NCI-H446 treated with DMSO at 0.1 percent for 48 hours (cell line): ENCODE measurements at places on chromosomes 13 and 19.

GRCh38 chr13:96792736-96793403 is 201.4 kb downstream of the OXGR1 start:
- no peak for DNase-seq

DNA sequence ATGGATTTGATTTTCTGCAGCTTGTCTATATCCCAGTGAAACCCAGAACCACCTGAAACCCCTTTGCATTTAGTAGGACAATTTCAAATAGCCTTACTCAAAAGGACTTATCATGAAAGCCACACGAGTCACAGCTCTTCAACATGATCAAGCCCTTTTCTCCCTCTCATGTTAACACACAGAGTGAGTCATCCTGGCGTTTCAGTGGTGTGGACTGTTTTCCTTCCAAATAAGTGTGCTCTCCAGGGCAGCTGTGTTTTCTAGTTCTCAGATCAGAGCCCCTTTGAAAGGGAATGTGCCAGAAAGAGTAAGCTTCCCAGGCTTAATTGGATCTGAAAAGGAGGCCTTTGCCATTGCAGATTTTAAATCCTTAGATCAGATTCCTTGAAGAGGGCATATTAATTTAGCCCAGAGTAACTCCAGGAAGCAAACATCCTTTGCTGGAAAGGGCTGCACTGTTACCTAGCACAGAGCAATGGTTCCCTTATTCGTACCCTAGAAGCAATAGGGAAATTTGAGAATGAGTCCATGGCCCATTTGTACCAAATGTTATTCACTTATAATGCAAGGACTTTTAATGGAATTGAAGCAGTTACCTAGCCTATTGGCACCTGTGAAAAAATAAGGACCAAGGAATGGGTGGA is 51.3 kb downstream of the ERICH6B start:
- no peak for DNase-seq

GRCh38 chr19:49857061-49857837 is 6.3 kb downstream of the PTOV1 start:
- DNase-seq = no peak

DNA sequence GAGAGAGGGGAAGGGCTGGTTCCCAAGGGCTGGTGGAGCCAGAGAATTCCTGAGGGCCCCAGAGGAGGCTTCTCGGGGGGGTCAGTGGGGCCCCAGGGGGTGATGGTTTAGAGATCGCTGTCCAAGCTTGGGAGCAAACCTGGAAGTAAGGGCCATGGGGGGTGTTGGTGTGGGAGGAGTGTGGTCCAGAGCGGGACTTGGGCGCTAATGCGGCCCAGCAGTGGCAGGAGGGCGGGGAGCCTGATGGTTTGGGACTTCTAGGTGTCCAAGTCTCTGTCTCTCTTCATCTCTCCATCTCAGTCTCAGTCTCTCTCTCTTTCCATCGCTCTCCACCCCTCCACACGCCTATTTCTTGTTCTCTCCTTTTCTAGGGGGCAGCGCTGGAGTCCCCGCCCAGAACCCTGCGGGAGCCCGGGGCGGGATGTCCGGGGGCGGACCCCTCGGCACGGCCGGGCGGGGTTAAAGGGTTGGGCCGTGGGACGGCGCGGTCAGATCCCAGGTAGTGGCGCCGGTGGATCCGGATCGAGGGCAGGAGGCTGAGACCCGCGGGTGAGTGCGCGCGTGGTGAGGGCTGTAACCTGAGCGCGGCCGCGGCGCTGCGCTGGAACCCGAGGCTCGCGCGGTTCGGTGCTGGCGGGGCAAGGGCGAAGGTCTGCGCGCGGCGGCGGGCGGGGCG is at the start of gene CYP4F22:
Gene CYP4F22 (plus strand): TSS at position 491 of the 676 bp plus-strand sequence. CDS start 16,812 bp downstream, outside the sequence.
- no peak for DNase-seq

DNA sequence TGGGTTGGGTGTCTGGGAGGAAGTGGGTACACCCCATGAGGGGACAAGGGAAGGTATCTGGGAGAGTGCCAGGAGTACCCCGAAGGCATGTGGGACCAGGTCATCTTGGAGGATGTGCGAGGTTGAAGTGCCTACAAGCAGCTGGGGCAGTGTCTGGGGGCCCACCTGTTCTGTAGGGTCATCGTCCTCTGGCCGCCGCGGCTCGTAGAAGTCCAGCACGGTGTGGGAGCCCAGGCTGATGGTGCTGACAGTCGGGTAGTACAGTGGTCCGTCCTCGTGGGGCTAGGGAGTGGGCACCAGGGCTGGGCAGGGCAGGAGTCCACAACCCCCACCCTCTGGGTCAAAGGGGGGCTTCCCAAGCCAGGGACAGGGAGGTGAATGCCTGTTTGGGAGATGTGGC is 1.8 kb upstream of the SYNE4 start:
- no peak for DNase-seq

DNA sequence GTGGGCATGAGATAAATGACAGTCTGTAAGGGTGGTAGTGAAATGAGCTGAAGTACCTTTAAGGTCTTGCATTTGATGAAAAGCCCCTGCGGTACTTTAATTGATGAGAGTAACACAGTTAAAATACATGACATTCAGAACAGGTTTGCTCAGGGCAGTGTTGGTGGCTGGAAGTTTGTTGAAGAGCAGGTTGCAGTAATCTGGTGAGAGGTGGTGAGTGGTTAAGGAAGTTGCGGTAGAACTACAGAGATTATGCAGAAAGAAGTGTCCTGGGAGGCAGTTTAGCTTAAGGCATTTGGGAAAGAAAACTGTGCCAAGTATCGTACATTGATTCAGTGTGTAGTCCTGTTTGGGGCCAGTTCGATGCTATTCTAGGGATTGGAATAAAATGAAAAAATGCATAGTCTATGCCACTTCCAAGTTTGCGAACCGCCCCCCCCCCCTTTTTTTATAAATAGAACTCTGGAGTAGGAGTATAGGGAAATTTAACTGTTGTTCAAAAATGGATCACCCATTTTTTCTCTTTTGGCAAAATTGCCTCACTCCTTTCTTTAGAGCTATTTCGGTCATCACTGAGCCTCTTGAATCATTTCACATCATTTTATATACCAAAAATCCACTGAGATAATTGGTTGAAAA is 42.7 kb downstream of the SLAIN1 start:
- DNase-seq = no peak

DNA sequence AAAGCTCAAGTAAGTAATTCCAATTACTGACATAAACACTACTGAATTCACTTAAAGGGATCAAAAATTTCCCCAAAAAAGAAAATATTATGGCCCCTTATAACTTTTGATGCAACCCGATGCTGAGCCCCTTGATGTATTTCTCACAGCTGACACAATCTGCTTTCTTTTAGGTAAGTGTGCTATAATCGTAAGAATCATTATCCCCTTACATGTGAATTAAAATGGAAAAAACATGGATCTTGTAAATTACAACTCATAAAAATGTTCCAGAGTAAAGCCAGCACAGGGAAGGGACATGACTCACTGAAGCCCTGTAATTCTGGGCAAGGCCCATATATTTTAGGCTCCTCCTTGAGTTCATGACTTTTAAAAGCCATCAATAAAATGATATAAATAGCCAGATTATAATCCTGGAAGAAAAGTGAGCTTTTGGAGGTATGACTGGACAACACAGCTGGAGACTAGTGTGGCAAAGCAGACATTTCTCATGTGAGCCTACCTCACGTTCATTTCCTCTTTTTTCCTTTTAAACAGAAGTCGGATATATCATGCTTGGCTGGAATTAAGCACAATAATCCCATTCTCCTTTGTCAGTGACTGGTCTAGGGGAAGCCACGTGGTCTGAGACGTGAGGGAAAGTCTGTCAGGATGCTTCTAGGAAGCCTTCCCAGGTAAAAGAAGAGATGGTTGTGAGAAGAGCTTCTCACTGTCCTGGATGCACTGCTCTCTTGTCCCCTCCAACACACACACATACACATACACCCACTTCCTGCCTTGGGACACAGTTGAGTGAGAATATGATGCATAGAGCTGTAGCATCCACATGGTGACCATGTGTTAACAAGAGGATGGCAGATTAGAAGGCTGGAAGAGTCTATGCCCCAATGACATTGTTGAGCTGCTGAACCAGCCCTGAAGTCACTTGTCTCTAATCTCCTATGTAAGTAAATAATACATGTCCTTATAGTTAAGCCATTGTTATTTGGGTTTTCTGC is 165.4 kb downstream of the RGCC start:
- no peak for DNase-seq

DNA sequence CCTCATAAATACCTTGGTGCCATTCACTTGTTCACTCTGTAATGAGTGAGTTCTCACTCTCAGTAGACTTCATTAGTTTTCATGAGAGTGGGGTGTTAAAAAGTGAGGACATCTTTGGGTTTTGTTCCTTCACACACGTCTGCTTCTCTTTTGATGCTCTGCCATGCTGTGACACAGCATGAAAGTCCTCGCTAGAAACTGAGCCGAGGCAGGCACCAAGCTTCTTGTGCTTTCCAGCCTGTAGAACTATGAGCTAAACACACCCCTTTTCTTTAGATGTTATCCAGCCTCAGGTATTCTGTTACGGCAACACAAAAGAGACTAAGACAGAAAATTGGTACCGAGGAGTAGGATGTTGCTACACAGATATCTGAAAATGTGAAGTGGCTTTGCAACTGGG is 43.7 kb downstream of the ALOX5AP start:
- DNase-seq = no peak

- DNase-seq = no peak
Observed at GRCh38 chr19:39171479-39172465, 25.0 kb upstream of the NCCRP1 start.

DNA sequence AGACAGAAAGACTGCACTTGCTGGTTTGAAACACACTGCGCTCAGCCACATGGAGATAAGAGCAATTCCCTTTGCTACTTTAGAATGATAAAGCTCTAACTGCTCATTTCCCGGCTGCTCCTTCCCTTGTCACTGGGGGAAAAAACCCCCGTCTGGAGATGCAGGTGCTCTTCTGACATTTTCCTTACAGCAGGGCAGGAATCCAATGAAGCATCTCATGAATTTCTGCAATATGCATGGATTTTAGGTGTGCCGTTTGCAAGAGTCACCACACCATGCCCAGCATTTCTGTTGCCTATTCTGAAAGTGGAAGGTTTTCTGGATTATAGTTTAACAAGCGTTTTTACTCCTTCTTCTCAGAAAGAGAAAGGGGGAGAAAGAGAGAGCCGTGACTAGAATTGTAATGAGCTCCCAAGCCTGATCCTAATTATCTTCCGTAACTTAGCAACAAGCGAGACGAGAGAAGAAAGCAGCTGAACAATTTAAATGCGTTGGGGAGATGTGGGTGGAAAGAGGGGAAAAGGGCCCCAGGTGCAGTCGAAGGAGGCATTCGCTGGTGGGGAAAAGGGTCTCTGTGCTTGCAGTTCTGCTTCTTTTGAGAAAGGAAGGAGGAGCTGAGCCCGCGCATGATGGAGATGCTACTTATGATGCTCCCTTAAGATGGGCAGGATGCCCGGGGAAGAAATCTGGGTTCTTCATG is 76.6 kb upstream of the SPATA13 start:
- no peak for DNase-seq

- no peak for DNase-seq
Observed at GRCh38 chr13:91659256-91660075, 261.0 kb downstream of the GPC5 start.

- peak; percentile 31 for DNase-seq
Observed at GRCh38 chr19:48539503-48540096, 12.4 kb upstream of the SULT2B1 start.

- no peak for DNase-seq
Observed at GRCh38 chr13:29255567-29255966, 339.9 kb downstream of the SLC7A1 start.

DNA sequence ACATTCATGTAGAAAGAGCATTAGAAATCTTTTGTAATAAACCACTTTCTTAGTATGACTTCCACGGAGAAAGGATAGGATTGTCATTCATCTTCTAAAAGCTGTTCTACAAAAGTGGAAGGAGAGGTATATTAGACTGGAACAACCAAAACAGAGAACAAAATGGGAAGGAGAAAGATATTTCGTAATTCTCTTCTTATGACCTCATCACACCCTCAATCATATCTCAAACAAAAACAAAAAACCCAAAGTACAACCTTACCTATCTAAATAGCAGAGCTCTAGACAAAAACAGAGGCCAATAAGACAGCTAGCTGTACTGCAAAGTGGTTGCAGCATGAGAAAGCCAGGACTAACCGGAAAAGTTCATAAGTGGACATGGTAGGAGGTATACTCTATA is 46.3 kb downstream of the DACH1 start:
- no peak for DNase-seq

GRCh38 chr19:6524311-6524710 is 6.5 kb upstream of the TNFSF9 start:
- no peak for DNase-seq

GRCh38 chr19:40257096-40257517 is 28.0 kb downstream of the AKT2 start:
- DNase-seq = no peak

- DNase-seq = no peak
Observed at GRCh38 chr13:112768795-112769481, 79.1 kb downstream of the ATP11A start.

DNA sequence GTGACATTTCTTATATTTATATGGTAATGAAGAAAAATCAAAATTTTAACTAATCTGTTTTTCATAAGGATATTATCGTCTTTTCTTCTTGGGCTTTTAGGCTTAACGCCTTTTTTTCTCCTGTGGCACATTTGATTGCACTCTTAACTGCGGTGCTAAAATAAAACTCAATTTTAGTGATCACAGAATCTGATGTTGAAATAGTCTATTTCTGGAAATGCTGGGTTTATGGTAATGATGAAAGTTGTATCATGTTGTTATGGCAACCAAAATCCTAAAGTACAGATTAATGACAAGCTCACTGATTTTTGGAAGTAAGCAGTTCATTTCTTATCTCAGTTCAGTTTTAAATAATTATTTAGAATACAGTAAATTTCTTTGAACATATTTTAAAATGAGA is 85.3 kb downstream of the COG6 start:
- no peak for DNase-seq
